ENCODE measurements at places on chromosomes 12 and 14.

GRCh38 chr12:131828671-131829355 lies 620 bp downstream of the MMP17 start:
- no peak for DNase-seq

DNA sequence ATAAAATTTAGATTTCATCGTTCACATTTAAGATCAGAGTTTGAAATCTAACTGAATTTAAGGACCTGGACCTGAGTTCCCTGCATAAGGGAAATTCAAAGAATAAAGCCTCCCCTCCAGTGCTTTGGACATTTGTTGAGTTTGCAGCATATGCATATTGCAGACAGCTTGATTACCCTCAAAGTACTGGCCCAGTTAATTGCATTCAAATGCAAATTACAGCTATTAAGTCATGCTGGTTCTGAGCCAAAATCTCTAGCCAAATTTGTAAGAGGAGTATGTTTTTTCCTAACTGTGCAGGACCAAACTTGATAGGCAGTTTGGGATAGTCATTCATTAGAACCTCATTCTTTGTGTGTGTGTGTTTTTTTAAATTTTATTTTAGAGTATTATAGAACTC lies 9.1 kb upstream of the KIF21A start:
- no peak for DNase-seq

GRCh38 chr14:99513946-99514551 lies 32.8 kb downstream of the CCNK start:
- no peak for DNase-seq

DNA sequence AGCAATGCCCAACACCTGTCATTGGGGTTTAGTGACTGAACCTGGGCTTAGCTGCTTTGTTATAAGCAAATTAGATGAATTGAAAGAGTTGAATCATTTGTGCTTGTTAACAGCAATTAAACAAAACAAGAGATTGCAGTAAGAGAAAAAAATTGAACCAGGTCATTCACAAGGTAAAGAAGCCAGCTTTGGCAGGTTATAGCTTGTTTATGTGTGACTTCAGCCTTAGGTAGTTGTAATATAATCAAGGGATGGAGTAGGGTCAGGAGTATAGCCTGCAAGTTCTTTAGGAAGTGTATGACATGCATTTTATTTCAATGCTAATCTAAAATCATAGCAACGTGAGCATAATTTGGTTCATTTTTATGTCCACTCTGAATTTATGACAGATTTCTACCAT lies 63.4 kb upstream of the PLEKHG3 start:
- DNase-seq, result no peak

- DNase-seq, result no peak
These were observed 17.7 kb upstream of the C14orf180 start for GRCh38 chr14:104561632-104562495.

DNA sequence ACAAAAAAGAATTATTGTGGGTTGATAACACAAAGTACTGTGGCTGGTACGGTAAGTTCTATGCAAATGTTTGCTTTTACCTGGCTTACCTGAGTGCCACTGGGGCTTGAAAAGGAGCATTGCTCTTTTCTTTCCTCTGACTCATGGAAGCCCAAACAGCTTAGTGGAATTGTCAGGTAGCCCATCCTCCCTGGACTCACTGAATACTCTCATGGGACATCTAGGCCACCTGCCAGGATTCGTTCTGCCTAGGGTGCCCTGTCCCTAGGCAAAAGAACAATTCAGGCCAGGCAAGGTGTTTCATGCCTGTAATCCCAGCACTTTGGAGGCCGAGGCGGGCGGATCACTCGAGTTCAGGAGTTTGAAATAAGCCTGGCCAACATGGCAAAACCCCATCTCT lies 22.5 kb upstream of the YAF2 start:
- no peak for DNase-seq

DNA sequence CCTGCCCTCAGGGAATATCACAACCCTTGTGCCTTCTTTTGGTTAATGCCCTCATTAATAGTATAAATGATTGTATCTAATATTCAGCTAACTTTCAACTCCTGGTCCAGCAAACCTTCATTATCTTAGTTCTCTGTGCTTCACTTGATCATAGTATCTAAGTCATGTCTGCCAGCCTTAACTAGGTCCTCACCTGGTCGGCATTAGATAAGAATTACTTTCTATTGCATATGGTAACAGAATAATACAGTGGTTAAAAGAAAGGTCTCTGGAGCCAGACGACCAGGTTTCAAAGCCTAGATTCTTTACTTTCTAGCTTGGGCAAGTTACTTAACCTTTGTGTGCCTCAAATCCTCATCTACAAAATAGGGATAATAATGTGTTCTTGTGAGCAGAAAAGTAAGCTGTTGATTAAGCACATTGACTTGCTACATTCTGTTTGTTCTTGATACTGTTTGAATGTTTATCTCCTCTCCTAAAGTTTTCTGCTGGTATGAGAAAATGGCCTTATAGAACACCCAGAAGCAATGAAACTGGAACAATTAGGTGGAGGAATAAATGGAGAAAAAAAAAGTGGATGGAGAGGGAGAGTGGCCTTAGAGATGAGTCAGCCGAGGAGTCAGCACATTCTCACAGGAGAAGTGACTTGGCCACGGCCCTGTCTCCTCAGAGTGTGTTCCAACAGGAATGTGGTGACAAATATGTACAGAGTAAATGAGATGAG lies 176.1 kb downstream of the SLC25A21 start:
- DNase-seq, result peak; percentile 69

DNA sequence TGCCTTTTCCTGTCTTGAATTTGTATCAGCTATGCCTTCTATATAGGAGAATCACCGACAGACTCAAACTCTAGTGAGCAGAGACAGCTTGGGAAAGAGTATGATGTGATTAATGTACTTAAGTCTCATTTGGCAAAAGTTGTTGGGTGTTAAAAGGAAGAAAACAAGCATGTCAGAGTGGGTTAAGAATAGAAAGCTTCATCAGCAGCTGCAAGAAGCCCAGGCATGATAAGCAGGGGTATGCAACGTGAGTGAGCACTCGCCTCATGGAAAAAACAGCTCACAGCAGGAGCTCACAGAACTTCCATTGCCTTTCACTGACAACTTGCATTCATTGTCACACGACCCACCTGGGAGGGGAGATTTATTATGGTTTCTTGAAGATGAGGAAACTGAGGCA lies 35.9 kb upstream of the WNK1 start:
- peak; percentile 25 for DNase-seq

- no peak for DNase-seq
These were observed 311.7 kb upstream of the FKBP4 start for GRCh38 chr12:2482938-2483660.

- DNase-seq, result no peak
These were observed 82.7 kb downstream of the TBC1D30 start for GRCh38 chr12:64907097-64907496.

GRCh38 chr14:100610511-100611217 lies 23.4 kb upstream of the BEGAIN start:
- DNase-seq, result peak; percentile 42

- no peak for DNase-seq
These were observed 678 bp downstream of the ZBTB25 start for GRCh38 chr14:64502887-64503433.

GRCh38 chr12:55817345-55818139 lies at the start of the genes ORMDL2 and SARNP:
Gene ORMDL2, plus strand, starts transcription at chr12:55818041. Its CDS starts 959 bp downstream, at chr12:55819000.
Gene SARNP, minus strand, starts transcription at chr12:55817724. Its CDS starts 23 bp downstream, at chr12:55817701.
- peak; percentile 100 for DNase-seq

GRCh38 chr14:77145975-77146740 lies 4.6 kb upstream of the ZDHHC22 start:
- DNase-seq, result no peak

- no peak for DNase-seq
These were observed 3.1 kb downstream of the ARHGEF25 start for GRCh38 chr12:57614178-57614947.

GRCh38 chr12:94676922-94677321 lies 26.6 kb upstream of the TMCC3 start:
- DNase-seq, result no peak

GRCh38 chr12:70236990-70237389 lies 6.2 kb upstream of the CNOT2 start:
- DNase-seq, result no peak

DNA sequence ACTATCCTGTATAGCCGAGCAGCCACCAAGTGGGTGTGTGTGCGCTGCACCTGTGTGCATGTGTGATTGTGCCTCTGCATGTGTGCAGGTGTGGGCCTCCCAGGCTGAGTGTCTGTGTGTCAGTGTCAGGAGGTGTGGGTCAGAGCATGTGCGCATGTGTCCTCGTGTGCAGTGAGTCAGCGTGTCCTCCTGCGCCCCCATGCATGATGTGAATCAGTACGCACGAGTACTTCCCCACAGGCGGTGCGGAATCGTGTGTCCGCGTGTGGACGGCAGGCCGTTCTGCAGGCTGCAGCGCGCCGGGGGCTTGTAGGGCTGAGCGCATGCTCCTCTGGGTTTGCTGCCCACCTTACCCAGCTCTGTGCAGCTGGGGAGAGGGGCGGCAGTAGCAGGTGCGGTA lies 34.2 kb downstream of the DTX1 start:
- no peak for DNase-seq

DNA sequence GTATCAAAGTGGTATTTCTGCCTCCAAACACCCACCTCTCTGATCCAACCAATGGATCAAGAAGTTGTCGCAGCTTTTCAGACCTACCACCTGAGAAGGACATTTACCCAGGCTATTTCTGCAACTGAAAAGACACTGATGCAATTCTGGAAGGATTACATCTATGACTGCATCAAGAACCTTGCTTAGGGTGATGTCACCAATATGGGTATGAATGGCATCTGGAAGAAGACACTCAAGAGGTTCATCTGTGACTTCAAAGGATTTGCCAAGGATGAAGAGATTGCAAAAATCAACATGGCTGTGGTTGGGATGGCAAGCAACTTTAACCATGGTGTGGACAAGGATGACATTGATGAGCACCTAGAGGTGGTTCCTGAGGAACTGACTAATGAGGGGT lies 154.2 kb downstream of the PCNX1 start:
- no peak for DNase-seq

DNA sequence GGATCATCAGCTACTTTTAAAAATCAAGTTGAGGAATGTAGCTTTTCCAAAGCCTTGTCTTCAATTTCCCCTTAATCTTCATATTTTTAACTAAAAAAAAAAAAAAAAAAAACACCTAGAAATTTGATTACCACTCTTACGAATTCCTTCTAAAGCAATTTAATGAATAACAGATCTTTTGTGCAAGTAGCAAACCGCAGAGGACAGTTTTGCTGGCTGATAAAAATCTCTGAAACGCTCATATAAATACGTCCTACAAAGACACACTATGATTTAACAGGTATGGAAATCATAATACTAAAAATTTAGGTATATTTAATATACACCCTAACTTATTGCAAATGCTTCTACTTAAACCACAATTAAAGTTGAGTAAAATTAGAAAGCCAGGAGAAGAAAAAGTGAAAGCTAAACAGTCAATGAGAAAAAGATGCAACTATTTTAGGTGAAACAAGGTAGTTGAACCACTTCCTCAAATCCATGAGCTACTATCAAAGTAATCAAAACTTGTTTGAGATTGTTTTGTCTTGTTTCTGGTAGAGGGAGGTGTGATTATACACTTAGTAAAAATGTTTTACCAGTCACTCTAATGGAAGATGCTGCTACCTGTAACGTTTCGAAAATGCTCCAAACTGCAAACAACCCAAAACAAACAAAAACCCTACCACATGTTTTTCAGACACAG lies 2.2 kb downstream of the PAWR start:
- DNase-seq, result no peak

GRCh38 chr14:92513204-92513965 lies at the start of gene RIN3:
Gene RIN3, plus strand, starts transcription at chr14:92513781. Its CDS starts 152 bp downstream, at chr14:92513933.
- peak; percentile 43 for DNase-seq

GRCh38 chr12:115672086-115672485 lies 605.4 kb downstream of the MED13L start:
- DNase-seq, result no peak

DNA sequence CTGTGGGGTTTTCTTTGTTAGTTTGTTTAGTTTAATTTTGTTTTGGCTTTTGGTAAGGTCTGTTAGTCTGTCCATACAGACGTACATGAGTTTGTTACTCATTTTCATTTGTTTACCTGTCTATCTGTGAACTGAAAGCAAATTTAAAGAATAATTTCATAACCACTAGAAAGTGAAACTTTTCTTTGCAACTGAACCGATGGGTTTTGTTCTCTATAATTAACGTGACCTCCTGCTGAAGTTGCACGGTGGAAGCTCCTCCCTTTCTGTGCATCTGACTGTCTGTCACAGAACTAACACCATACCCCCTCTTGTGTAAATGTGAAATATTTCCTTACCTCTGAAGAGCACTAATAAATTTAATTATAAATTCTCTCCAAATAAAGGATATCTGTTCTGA lies 595.5 kb downstream of the GALC start:
- no peak for DNase-seq

- DNase-seq, result no peak
These were observed 73.2 kb downstream of the ETV6 start for GRCh38 chr12:11722578-11723138.

DNA sequence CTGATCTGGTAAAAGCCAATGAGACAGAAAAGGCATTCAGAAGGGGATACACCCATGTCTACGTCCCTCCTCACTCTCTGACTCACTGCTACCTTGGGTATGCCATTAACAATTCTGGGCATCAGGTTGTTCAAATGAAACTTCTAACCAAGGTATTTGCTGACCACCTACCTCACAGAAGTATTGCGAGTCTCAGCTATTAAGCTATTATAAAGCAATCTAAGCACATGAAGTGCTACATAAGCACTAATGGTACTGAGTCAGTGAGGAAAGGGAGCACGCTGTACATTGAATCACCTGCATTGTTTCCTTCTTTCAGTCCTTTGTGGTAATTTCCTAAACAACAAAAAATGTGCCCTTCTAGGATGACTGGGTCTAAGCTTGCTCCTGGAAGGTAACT lies 62.8 kb upstream of the CCDC91 start:
- no peak for DNase-seq

DNA sequence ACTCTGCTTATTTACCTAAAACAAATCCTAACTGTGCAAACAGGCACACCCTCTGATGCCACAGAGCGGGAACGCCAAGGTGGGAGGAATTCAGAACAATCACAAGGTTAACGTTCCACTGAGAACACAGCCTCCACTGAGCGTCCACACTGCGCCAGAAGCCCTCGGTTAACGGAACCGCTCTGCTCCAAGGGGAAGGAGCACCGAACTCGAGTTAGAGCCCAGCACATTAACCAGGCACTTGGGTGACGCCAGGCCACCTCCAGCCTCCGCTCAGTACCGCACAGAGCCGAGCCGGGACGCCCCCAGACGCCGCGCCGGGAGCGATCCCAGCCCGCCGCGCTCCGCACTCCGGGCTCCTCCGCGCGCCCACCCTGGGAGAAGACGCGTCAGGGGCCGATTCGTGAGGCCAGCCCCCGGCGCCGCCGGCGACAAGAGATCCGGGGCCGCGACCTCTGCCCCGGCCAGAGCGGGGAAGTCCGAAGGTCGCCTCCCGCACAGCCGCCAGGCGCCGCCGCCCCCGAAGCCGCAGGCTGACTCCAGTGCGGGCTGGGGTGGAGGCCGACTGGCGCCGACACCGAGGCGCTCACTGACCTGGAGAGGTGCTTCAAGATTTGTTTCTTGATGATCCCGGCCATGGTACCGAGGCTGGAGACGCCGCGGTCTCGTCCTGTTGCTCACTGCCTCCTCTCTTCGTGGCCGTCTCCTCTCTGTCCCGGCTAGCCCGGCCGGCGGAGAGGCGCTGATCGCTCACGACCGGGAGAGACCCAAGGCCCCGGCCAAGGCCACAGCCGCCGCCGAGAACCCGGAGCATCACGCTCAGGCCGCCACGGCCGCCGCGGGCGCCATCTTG lies 450 bp downstream of the BLTP3B start:
- no peak for DNase-seq

GRCh38 chr14:36755756-36756155 lies 94.1 kb downstream of the PAX9 start:
- no peak for DNase-seq

Measured in LHCN-M2 (cell line).